Mammary epithelial cell (primary cell): ENCODE measurements at places on chromosomes 7 and 10. TPM values are rescaled to one million over a fixed set of nuclear protein-coding genes. Genes with fewer than 3 reads are reported as not detected.

DNA sequence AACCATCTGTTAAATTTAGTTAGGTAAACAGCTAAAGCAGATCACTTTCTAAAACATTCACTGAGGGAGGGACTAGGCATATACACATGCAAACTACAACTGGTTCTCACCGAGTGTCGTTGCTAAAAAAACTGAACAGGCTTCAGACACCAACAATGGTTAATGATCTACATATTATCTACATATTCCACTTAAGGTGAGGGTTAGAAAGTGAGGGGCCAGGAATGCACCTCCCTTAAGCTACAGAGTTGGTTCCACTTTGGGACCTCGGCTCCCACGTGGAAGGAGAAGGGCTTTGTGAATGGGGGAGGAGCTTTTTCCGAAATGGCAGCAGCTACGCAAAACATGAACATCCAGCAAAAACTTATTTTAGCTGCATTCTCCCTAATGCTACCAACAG is 5.8 kb downstream of the CTBP2 start:
- DNase-seq = no peak

NAT16 gene
- not detected in 2 replicates for total RNA-seq

ZNRF2 gene
- total RNA-seq = 13.1 and 17.1 TPM in 2 replicates

DNA sequence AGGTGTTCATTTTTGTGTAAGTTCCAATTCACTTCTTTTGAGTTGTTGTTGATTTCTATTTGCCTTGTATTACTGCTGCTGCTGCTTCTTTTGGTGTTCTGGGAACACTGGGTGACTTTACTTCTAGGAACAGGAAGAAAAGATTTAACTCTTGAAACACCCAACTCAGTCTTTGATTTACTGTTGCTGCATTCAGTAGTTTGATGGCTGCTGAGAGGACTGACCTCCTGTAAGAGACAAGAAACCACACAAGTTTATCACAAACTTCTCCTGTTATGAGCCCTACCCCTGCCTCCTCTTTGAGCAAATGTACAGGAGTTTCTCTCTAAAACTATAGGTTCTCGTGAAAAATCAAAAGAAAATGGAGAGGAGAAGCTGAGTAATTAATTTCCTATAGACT is 161.7 kb downstream of the CTTNBP2 start:
- DNase-seq = no peak

- no peak for DNase-seq
Measured at GRCh38 chr10:110834629-110835301, 37.0 kb upstream of the PDCD4 start.

ZNF37A gene
- 24.4 and 28.6 TPM in 2 replicates for total RNA-seq

AGAP6 gene
- total RNA-seq = 13.7 and 15.5 TPM in 2 replicates

DNA sequence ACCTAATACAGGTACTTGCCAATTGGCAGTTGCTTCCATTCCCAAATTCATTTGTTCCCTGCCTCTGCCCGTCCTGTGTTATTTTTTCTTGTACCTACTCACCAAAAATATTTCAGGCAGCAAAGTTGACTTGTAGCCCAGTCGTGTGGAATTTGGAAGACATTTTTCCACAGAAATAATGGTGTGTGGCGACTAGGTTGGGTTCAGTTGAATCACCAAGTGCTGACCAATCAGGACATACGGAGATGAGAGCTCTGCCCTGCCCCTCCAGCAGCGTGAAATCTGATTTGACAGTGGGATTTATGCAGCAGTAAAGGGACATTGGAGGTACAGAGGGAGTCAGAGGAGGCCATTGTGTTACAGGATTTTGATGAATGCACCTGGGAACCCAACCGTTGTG is 216.9 kb downstream of the CCDC3 start:
- DNase-seq = no peak

DNA sequence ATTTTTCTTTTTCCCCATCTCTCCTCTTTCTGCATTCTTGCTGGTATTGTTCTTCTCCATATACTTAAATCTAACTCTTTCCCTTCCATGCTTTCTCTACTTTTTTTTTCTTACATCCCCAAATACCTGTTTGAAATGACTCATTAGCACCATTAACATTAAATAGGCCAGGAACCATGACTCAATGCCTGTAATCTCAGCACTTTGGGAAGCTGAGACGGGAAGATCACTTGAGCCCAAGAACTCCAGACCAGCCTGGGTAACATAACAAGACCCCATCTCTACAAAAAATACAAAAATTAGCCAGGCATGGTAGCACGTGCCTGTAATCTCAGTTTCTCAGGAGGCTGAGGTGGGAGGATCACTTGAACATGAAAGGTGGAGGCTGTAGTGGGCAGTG is 1026.8 kb downstream of the GATA3 start:
- peak; percentile 49 for DNase-seq

DNA sequence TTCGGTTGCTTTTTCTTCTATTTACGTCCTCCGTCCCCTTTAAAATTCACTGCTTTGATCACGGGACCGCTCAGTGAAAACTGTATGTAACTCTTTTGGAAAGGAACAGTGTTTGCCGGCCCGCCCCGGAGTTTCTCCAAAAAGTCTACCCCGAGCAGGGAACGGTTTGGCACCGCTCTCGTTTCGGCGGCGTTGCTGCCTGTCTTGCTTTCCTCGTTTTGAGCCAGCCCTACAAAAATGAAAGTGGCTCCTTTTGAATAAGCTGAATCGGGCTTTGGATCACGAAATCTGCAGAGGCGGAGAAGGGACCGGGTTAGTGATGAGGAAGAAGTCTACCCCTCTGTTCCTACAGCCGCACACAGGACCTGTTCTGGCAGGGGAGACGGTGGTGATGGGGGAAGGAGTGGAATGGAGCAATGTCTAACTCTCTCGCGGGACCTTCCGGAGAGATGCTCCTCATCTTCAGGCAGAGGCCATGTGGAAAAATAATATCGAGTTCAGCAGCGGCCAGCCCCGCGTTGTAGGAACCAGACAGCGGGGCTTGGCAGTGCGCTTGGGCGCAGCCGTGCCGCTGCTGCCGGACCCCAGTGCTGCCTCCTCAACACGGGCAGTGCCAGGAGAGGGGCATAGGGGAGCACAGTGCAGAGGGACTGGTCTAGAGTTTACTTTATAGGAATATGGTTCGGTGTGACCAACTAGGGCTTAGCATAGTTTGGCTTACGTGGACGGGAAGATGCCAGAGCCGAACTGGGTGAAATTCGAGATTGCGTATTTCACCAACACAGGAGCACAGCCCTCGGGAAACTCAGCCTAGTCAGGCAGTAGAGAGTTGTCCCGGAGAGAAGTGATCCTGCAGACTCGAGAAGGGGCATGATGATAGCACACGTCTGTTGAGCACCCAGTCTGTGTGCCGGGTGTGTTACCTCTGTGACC is 1.4 kb downstream of the HTRA1 start:
- DNase-seq = peak; percentile 49
